Mesenchymal stem cell (in vitro differentiated cells and primary cell): ENCODE measurements at places on chromosomes 1 and 21.
A peak's percentile ranks its signal among the peaks of the same experiment; 100 is the strongest.

DNA sequence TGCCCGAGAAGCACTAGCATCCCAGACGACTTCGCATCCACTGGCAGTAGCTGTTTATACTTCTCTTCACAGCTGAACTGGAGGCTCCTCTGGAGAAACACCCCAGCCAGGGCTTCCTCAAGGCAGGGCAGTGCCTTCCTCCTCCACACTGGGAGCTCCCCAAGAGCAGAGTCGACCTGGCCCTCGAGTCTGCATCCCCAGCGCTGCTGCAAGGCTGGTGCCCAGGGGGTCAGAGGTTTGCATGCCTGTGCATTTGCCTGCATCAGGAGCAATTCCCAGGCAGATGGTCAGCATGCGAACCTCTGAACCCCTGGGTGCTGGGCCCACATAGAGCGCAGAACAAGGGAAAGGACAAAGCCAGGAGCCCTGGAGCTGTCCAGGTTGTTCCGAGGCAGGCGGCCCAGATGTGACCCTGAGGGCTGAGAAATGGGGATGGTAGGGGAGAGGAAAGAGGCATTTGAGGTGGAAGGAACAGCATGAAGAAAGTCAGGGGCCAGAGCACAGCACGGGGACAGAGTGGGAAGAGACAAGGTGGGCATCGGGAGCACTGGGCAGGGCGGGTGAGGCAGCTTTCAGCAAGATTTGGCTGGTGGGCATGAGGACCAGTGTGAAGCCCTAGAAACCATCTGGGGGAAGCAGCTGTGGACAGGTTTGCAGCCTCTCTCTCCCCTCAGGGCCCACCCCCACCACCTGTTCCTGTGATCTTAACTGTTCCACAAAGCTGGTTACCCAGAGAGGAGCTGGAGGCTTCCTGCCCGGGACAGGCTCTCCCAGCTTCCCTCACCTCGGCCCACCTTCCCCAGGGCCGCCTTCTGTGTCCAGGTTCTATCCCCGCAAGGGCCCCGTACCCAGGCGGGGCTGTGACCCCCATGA is 6.4 kb upstream of the S100A8 start:
- DNase-seq = no peak

DNA sequence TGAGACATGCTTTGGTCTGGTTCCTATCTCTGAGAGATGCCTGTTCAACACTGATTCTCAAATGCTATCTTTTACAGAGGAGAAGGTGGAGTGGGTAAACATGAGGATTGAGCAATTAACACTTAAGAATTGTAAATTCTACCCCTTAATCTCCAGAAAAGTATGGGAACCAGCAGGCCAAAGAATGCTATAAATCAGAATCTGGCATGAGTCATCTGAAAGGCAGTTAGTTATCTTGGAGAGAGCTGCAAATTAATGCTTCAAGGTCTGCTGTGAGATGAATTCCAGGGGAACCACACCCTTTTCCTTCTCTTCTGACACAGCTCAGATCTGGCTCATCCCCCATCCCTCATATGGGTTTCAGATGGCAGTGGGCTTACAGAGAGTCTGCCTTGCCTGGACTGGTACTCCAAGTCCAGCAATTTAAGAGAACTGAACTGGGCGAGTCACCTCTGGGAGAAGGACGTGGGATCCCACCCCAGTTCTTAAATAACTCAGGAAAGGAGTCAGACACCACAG is 5.2 kb downstream of the S100A10 start:
- DNase-seq = peak; percentile 81

DNA sequence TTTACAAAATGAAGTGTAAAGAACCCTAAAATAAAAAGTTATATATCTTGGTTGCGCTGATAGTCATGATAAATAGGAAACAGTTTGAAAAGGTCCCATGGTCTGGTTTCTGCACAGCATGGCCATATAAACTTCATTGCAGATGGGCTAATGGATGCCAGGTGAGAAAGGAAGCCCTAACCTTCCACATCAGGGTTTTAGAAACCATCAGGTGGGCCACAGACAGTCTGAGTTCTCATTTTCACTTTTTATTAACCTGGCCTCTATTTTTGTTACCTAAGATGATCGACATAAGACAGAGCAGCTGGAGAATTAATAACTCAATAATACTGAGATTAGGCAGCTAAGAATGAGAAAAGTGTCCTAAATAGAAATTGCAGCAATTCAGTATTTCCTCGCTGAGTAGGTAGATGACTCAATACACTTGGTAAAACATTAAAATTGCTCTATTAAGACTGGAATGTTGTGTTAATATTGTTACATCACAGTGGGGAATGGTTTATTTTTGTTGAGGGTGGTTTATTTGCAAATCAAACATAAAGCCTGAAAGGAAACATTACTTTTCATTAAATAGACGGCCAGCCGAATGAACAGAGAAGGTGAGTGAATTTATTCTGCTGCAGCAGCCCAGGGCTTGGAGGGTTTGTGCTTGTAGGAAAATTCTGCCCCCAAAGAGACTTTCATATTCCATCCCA is 21.1 kb downstream of the C1orf21 start:
- DNase-seq = peak; percentile 41

DNA sequence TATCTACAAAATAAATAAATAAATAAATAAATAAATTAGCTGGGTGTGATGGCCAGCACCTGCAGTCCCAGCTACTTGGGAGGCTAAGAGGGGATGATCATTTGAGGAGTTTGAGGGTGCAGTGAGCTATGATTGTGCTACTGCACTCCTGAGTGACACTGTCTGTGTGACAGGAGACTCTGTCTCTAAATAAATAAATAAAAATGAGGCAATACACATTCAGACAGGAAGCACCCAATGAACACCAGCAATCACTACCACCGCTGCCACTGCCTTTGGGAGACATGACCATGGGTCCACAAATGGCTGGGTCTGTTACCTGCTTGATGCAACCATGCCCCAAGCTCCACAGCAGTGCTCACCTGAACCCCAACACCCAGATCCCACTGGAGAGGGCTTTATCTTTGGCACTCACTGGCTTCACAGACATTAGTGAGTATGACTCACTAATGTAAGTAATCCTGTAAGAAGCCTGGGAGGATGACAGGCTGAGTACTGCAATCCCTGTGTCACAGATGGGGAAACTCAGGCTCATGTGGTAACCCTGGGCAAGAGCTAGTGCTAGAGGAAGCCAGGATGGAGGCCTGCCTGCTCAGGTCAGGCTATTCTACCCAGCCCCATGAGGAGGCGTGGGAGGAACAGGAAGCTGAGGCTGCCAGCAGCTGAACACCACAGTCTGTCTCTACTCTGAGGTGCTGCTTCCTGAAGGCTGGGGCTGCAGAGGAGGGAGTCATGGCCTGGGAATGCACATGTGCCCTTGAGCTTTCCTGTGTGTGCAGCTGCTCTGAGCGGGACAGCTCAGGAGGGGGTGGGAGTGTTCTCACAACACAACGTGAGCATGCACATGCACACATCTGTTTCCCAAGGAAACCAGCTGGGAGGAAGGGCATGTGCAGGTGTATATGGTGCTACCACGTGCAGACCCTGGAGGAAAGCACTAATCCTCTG is 43.0 kb downstream of the SLC9A1 start:
- DNase-seq = peak; percentile 100

- no peak for DNase-seq
These were observed 240.1 kb downstream of the KCTD3 start for GRCh38 chr1:215807218-215807617.

DNA sequence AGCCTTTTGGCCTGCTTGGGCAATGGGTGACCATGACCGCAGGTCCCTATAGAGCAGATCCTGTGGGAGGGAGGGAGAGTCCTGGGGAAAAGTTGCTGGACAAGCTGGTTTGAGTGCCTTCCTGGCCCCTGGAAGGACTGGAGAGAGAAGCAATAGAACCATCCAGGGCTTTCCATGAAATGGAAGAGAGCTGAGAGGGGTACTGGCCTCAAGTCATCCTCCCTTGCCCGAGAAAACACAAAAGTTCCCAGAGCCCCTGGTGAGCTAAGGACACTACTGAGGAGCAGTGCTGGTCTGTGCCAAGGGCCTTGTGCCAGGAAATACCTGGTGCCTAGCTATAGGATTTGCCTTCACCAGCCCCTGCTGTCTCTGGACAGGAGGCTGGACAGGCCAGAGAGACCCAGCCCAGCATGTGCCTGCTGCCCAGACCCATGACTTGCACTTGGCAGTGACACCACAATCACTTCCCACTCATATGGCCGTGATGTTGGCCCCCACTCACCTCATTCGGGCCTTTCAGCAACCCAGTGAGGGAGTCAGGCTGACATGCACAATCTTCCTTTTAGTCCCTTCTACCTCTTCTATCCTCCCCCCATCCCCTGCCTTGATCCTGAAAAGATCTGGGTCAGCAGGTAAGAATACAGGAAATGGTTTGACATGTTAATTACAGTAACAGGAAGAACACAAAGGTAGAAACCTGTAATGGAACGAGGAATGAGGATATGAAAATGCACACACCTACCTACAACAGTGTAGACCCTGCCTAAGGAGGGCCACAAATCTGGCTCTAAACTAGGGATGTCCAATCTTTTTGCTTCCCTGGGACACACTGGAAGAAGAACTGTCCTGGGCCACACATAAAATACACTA is 7.0 kb downstream of the SH3BP5L start:
- DNase-seq = no peak

DNA sequence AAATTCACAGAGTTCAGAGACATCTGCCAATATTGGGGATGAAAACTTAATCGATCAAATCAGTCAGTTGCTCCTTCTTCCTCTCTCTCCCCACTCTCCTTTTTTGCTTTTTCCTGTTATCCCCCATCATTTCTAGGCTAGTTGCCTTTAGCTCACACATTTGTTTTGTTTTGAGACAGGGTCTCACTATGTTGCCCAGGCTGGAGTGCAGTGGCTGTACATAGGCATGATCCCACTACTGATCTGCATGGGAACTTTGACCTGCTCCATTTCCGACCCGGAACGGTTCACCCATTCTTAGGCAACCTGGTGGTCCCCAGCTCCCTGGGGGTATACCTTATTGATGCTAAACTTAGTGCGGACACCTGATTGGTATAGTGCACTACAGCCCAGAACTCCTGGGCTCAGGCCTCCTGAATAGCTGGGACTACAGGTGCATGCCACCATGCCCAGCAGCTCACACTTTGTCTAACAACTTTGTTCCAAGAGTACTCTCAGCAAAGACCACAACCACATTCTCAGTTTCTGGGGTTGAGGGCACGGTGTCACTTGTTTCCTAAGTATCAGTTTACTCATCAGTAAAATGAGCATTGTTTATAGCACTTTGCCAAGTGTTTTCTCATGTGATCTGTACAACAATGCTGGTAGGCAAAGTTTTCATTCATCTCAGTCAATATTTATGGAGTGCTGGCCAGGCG is 6.7 kb upstream of the ELOA start:
- no peak for DNase-seq

DNA sequence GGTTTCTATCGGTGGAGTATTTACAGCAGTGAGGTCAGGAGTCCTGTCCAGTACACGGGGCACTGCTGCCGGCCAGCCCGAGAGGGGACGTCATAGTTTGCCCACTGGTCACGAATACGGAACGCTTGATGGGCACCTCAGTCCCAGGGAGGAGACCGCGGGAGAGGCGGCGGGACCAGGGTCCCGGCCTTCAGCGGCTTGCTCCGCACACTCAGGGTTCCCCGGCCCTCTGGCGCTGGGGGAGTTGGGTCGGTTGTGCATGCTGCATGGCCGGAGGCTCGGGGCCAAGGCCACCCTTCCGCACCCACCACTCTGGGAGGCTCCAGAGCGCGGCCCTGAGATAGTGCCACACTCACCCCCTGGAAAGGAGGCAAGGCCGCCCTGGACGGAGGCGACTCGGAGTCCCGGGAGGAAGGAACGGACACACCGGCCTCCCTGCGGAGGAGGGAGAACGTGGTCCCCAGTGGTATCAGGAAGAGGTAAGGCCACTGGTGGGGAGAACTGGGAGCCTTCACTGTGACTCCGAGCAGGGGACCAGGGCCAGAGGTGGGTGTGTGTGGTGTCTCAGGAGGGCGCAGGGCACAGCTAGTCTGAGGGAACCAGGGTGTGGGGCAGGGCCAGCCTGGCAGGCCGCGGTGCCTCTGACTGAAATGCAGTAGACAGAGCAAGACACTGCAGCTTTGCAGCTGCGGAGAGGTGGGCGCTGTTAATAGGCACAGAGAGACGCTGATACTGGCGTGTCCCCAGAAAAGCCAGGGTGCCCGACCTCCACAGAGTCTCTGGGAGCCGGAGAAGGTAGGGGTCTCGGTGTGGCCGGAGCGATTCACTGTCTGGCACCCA is 28.6 kb upstream of the PRSS38 start:
- DNase-seq = no peak

GRCh38 chr21:15183813-15184257 is 119.0 kb upstream of the NRIP1 start:
- no peak for DNase-seq

DNA sequence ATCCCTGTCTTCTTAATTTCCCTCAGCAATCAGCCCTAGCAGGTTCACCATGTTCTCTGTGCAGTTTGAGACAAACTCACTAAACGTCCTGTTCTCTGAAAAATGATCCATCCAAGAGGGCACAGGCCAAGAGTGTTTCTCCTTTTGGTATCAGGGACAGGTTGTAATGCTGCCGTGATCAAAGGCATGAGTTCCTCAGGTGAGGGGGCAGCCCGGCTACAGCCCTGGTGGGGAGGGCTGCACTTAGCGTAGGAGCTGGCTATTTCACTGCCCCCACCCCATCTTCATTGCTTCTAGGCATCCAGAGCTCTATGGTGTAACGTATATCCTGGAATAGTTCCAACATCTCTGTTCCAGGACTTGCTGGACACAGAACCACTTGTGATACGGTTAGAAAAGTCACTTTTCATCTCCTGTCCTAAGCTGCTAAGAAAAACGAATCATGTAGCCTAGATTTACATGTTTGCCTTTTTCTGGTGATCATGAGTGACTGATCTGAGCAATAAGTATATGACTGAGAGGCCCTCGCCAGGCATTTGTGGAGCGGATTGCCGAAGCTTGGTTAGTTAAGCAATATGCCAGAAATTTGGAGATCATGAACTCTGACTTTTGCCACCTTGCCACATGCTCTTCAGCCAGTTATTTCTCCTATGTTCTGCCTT is 41.1 kb upstream of the SRP9 start:
- peak; percentile 34 for DNase-seq

GRCh38 chr1:7250597-7251453 is 465.6 kb downstream of the CAMTA1 start:
- DNase-seq = no peak

GRCh38 chr1:44316231-44316759 is 38.8 kb downstream of the ERI3 start:
- DNase-seq = no peak
